Mucosa of descending colon (tissue), 3 donors: ENCODE measurements at places on chromosomes 1 and 21. TPM values are rescaled to one million over a fixed set of nuclear protein-coding genes. Genes with fewer than 3 reads are reported as not detected.

MAP3K21 gene
- 21.1 TPM for total RNA-seq

GRCh38 chr1:40750451-40750908 lies 33.1 kb upstream of the KCNQ4 start:
- no peak for DNase-seq

GRCh38 chr21:38507374-38507942 lies 9.2 kb upstream of the ERG start:
- DNase-seq: no peak

GCSAML gene
- total RNA-seq: 0.32 TPM

S100A1 gene
- total RNA-seq: 5.6 TPM

HRNR gene
- not detected for total RNA-seq

ACOT11 gene
- 62.2 TPM for total RNA-seq

DNA sequence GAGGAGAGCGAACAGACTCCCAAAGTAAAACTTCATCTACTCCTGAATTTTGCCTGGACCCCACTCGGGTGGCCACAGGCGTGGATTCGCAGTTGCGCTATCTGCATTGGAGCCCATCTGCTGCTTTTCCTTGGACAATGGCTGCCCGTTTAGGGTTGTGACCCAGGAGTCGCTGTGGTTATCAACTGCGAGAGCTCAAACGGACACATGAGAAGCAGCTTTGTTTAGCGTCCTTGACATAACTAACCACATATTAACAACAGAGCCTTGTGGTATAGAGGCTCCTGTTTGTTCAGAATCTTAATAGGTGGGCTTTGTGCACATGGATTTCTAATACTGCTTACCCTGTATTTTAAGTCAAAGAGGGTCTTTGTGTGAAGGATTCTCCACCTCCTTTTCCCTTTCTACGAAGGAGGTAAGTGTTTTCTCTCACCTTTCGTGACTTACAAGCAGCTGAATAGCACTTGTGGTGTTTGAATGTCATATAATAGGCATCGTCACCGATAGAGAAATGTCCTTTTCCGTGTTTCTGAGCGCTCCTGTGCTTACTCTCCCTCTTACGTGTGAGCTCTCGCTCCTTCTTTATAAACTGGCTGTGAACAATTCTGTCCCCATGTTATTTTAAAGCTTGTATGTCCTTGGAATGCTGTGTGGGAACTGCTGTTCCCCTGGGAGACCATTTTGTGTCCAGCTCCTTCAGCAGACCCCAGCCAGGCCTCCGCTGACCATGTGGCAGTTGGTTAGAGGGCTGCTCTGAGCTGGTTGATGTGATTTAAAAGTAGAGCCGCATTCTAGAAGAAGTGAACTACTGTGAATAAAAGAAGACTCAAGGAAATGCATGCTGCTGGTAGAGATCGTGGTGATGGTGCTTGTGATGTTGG lies 441.4 kb downstream of the RPS6KC1 start:
- DNase-seq: no peak

TTC39A gene
- total RNA-seq: 32.3 TPM

DNA sequence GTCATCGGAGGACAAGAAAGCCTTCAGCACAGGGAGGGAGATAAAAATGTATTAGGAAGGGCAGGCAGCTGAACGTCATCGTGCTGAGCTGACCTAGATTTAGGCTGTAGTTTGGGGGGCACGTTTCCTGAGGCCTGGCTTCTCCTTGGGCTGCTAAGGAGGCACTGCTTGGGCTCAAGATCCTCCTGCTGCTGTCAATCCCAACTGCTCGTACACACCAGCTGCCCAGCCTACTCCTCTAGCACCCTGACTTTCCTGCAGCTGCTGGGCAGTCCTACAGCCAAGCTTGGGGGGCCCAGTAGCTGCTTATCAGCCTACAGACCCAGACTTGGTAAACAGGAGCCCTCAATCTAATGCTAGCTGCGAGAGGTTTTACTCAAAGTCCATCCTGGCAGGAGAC lies 6.2 kb downstream of the TMEM35B start:
- DNase-seq: no peak

DNA sequence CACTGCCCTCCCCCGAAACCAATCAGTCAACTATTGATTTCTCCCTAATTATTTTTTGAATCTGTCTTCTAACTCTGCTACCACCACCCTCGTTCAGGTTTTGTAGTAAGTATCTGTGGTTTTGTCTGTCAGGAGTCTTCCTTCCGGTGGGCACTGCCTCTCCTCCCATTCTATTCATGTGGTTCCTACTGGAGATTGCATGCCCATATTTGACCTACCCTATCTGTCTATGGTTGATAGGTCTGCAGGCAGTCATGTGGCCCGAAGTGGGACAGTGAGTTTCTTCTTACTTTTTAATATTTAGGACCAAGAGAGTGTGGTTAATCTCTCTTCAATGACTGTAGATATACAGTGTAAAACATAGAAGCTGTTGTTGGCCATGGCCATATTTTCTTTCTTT lies 17.8 kb upstream of the MAST2 start:
- no peak for DNase-seq

SH2D5 gene
- total RNA-seq: not detected

DNA sequence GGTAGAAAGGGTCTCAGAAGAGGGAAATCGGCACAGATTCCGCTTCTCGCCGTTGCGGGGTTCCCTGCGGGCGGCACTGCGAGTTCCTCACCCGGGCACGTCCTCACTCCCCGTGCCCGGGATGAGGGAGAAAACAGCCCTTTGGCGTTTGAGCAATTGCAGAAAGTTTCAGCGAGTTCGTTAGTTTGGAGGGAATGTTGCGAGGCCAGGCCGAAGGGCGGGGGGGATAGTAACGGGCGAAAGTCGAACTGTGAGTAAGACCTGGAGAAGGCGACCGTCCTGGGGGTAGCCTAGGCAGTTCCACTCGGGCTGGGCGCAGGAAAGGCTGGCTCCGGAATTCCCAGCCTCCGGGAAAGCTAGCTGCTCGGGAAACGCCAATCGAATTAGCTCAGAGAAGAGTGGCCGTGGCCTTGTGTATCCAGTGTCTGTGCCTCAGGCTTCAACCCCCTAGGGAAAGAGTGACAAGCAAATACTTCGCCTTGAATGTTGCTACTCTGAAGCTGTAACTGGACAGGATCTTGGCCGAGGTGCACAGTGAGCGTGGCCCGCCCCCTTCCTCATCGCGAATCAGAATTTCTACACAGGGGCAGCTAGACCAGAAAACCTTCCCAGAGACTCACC lies 787 bp downstream of the PTGFR start:
- DNase-seq: no peak

ZBTB21 gene
- total RNA-seq: 14.6 TPM

DNA sequence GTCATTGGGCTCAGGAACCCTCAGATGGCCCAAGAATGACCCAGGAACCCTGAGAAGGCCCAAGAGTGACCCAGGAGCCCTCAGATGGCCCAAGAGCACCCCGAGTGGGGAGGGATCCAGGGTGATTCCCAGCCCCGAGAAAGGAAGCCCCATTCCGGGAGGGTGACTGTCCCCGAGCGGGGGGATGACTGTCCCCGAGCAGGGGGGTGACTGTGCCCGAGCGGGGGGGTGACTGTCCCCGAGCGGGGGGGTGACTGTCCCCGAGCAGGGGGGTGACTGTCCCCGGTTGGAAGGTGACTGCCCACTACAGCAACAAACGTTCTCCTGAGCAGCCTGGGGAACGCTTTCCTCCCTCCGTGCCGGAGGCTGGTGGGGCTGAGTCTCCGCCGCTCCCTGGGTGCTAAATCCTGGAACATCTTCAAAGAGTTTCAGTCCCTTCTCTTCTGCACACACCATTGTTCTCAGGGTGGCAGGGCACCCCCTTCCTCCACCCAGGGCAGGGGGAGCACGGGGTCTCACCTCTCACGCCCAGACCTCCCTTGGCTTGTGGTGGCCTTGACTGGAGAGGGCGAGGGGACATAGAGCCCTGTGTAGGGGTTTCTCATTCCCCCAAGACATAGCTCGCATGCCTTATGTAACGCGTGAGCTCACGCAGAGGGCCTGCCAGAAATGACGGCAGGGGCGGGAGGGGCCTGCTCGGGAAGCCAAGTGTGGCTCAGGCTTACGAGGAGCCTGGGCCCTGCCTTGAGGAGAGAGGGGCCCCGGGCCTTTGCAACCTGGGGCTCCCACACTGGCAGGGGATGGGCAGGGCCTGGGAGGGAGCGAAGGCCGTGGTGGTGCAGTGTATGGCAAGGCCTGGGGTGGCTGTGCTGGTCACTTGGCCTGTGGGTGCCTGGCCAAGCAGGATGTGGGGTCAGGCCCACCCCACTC lies 14.3 kb upstream of the SKI start:
- peak; percentile 64 for DNase-seq

GRCh38 chr1:169722779-169723178 lies 11.1 kb downstream of the SELE start:
- no peak for DNase-seq

PMVK gene
- 35.8 TPM for total RNA-seq

FCGR1A gene
- total RNA-seq: 1.5 TPM

- no peak for DNase-seq
These were observed 180.7 kb downstream of the ZBTB18 start for GRCh38 chr1:244231572-244232315.

GRCh38 chr21:19048098-19048672 lies 644.6 kb upstream of the TMPRSS15 start:
- no peak for DNase-seq

GRCh38 chr1:68820151-68820550 lies 323.3 kb upstream of the DEPDC1 start:
- no peak for DNase-seq

MRPL37 gene
- total RNA-seq: 46.5 TPM

GRCh38 chr1:27940297-27940696 lies 5.5 kb downstream of the SMPDL3B start:
- DNase-seq: peak; percentile 51

- DNase-seq: no peak
These were observed 29.0 kb downstream of the PTAFR start for GRCh38 chr1:28147264-28148094.

- no peak for DNase-seq
These were observed 242.3 kb downstream of the LMX1A start for GRCh38 chr1:165114022-165114888.

AADACL3 gene
- total RNA-seq: not detected

- no peak for DNase-seq
These were observed 56.4 kb downstream of the ETS2 start for GRCh38 chr21:38861989-38862683.

- DNase-seq: no peak
These were observed 102.4 kb upstream of the OR4F16 start for GRCh38 chr1:788835-789234.

SUSD4 gene
- 0.77 TPM for total RNA-seq

RAP1GAP gene
- 59.6 TPM for total RNA-seq

DNA sequence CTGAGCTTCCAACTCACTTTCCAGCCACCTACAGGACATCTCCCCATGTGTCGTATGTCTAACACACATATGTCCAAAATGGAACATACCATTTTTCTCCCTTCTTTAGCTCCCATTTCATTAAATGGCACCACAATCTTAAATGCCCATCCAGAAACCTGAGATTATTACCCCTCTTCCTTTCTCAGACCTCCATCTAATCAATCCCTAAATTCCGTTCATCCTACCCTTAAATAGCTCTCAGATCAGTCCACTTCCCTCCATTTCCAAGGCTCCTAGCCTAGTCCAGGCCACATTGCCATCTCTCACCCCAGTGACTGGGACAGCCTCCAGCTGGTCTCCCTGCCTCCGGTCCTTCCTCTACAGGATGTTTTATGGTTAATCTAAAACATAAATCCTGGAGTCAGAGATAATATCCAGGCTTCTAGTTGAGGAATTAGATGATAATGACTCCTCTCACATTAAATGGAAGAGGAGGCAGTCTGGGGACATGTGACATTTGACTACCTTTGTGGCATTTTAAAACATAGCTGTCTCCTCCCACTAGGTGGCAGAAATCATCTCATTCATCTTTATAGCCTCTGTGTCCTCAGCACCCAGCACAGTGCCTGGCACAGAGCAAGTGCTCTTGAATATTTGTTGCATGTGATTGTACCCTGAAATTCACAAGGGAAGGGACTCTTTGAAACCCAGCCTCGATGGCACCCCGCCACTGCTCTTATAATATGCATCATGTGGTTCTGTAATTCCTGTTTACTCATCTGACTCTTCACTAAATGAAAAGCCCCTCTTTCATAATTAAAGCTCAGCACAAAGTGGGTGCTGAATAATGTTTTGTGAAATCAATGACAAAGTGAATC lies 102.3 kb downstream of the TMEM53 start:
- DNase-seq: no peak

- no peak for DNase-seq
These were observed 127.2 kb downstream of the CACHD1 start for GRCh38 chr1:64597113-64597512.

- no peak for DNase-seq
These were observed 246.1 kb upstream of the CSF3R start for GRCh38 chr1:36728846-36729245.

FCRL6 gene
- total RNA-seq: 0.38 TPM

SPATA46 gene
- not detected for total RNA-seq

DNA sequence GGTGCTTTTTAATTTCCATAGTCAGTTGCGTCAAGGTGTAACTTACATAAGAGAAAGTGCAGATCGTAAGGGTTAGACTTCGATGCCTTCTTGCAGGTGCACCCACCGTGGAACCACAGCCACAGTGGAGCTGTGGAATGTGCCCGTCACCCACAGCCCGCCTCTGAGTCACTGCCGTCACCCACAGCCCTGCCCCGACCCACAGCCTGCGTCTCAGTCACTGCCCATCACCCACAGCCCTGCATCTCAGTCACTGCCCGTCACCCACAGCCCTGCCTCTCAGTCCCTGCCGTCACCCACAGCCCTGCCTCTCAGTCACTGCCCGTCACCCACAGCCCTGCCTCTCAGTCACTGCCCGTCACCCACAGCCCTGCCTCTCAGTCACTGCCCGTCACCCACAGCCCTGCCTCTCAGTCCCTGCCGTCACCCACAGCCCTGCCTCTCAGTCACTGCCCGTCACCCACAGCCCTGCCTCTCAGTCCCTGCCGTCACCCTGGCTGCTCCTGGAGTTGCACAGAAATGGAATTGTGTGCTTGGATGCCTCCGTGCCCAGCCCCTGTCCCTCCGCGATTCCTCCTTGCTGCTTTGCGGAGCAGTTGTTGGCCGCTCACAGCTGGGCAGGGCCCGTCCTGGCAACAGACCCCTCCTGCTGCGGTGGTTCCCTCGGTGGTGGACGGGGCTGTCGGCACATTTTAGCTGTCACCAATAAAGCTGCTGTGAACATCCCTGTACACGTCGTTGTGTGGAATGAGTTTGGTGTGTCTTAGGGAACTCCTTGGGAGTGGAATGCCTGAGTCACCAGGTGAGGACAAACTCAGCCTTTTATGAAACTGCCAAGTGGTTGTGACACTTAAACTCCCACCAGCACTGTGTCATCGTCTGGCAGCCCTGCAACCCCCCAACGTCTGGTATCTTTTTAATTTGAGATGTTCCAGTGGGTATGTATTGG lies 44.9 kb upstream of the COL6A2 start:
- no peak for DNase-seq

GRCh38 chr1:37277366-37277765 lies 197.0 kb upstream of the ZC3H12A start:
- DNase-seq: no peak

DNA sequence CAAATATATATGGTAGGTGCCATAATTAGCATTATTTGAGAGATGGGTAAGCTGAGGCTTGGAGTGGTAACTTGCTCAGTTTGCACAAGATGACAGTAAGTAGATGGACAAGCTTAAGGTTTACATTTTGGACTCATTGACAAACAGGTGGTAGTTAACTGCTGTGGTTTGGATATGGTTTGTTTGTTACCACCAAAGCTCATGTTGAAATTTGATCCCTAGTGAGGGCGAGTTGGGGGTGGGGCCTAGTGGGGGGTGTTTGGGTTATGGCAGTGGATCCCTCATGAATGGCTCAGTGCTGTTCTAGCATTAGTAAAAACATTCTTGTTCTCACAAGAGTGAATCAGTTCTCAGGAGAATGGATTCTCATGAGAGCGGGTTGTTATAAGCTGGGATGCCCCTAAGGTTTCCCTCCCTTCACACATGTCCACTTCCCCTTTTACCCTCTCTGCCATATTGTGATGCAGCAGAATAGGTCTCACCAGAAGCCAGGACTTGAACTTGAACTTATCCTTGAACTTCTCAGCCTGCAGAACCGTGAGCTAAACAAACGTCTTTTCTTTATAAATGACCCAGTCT lies 6.6 kb upstream of the PRRX1 start:
- DNase-seq: no peak
